ENCODE measurements at places on chromosomes 5 and 9.
A peak's percentile ranks its signal among the peaks of the same experiment; 100 is the strongest.

GRCh38 chr9:137000177-137000930 lies 4.0 kb upstream of the CLIC3 start:
- peak; percentile 74 for DNase-seq

DNA sequence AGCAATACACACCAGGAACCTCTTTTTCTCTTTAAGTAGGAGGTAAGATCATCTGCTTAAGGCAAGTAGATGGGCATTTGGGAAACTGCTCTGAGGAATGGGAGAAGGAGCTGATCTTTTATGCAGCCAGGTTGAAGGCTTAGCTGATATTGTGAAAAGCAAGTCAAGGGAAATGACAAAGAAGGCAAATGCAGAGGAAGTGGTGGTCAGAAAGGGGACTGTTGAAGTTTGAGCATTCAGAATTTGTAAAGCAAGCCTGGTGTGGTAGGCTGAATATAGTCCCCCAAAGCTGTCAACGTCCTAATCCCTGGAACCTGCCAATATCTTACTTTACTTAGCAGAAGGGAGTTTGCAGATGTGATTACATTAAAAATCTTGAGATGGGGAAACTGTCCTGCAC lies 128.9 kb downstream of the ADAMTS12 start:
- DNase-seq = peak; percentile 10

DNA sequence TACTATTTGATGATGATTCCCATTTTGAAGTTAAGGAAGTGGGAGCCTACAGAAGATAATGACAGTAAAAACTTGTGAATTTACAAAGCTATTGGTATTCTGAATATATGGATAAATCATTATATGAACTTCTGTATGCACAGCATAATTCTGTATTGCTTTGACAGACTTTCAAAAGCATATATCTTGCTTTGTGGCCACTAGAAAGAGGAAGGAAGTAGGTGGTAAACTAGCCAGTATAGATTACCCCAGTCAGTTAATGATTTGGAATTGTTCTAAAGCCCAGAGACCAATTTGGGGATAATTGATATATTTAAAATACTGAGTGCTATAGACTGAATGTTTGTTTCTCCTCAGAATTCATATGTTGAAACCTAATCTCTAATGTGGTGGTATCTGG lies 53.0 kb downstream of the NR2F1 start:
- DNase-seq = no peak

DNA sequence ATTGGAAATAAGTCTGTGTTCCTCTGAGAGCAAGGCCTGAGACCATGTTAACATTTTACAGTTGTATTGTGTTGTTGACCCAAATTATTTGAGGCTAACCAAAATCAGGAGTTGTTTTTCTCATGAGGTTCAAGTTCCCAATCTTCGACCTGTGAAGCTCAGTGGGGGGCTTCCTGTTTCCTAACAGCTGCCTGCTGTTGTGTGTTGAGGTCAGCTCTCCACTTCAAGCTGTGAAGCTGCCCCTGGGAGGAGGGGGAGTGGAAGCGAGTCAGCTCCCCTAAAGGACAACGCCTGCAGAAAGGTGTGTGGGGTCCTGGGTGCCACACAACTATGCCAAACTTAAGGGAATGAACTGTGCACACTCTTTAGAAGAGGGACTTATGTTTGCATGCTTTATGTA lies 295.5 kb downstream of the IRX1 start:
- no peak for DNase-seq

- no peak for DNase-seq
Measured at GRCh38 chr5:178338750-178339144, 106.1 kb upstream of the PHYKPL start.

- no peak for DNase-seq
Measured at GRCh38 chr5:7074176-7074575, 321.8 kb upstream of the ADCY2 start.

GRCh38 chr9:36842560-36843530 lies 191.2 kb downstream of the PAX5 start:
- no peak for DNase-seq

GRCh38 chr9:135976531-135976930 lies 15.4 kb upstream of the UBAC1 start:
- no peak for DNase-seq

- DNase-seq = no peak
Measured at GRCh38 chr9:100206899-100207298, 107.9 kb downstream of the INVS start.
